ENCODE measurements at places on chromosomes 7 and 10.

GRCh38 chr10:79459243-79459642 lies 13.8 kb upstream of the ZCCHC24 start:
- no peak for DNase-seq

- no peak for DNase-seq
These were observed 167.7 kb upstream of the TNRC18 start for GRCh38 chr7:5591278-5591874.

DNA sequence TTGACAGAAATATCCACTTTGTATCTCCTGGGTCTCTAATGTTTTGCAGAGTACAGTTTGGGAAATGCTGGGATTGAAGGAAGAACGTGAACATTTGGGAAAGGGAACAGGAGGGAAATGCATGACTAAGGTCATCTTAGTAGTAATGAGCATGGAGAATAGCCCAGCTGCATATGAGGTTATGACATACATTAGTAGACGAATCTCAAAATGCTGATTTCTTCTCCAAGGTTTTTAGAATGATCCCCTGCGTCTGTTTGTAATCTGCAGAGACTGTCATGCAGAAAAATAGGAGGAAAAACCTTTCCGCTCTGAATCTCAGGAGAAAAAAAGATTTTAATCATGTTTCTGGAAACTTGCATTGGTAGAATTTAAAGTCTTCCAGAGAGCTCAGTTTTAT lies 133.6 kb downstream of the PPP1R9A start:
- DNase-seq = no peak

- DNase-seq = no peak
These were observed 951 bp downstream of the ZNF25 start for GRCh38 chr10:37975401-37975991.

- DNase-seq = no peak
These were observed 179.3 kb downstream of the TFEC start for GRCh38 chr7:115851291-115851690.

DNA sequence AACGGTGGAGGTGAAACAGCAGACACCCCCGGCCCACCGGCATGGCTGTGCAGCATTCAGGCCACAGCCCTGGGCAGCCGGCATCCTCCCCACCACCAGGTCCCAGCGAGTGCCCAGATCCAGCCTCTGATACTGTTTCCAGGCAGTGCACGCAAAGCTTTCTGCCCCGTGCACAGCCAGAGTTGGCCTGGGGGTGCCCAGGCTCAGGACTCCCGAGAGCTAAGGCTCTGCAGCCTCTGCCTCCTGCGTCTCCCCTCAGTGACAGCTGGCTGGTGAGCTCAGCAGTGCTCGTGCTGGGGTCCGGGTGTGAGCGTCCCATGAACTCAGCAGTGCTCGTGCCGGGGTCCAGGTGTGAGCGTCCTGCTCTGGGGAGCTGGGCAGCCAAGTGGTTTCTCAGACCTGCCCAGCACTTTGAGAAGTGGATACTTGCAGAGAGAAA lies 65.4 kb downstream of the CFAP46 start:
- no peak for DNase-seq

GRCh38 chr10:101072923-101073322 lies 11.1 kb downstream of the KAZALD1 start:
- DNase-seq = no peak

DNA sequence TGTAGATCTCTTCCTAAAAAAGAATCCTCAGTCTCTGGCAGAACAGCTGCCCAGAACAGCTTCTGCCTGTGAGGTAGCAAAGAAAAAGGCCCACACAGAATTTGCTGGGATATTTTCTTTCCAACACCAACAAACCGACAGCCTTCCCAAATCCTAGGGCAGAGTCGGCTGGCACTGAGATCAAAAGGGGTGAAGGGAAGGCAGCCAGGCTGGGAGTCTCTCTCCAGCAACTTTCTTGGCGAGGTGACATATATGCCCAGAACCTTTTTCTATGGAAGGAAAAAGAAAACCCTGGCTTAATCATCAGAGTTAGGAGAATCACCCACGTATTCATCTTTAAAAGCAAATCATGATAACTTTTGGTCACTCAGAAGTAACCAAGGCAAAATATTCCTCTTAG lies 279.6 kb downstream of the DNAJB6 start:
- DNase-seq = no peak

DNA sequence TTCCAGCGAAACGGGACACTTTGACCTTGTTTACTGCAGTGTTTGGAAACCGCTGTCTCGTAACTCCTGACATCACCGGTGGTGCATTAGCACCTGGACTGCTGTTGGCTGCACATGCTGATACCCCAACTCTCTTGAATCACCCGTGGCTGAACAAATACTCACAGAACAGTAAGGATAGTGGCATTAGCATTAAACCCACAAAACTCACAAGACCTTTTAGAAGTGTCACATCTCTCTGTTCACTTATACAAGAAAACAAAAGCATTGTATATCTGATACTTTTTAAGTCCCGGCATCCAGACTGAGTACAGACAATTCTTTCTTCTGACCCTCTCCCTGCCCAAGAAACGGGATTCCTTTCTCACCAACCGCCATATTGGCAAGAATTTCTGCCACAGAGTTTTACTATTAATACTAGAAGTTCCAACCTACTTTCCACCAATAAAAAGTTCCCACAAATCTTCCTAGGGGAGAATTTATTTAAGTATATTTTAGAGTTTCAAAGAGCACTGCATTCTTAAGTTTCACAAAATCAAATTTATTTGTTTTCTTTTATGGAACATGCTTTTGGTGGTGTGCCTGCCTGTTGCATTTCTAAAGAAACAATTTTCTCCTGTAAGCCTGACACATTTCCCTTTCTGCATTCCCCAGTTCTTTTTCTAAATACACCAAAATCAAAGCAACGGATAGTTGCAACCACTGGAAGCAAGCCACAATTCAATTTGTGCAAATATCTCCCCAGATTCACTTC lies 208.4 kb upstream of the KLF14 start:
- no peak for DNase-seq

GRCh38 chr10:80500572-80501380 lies 36.9 kb upstream of the SH2D4B start:
- no peak for DNase-seq

DNA sequence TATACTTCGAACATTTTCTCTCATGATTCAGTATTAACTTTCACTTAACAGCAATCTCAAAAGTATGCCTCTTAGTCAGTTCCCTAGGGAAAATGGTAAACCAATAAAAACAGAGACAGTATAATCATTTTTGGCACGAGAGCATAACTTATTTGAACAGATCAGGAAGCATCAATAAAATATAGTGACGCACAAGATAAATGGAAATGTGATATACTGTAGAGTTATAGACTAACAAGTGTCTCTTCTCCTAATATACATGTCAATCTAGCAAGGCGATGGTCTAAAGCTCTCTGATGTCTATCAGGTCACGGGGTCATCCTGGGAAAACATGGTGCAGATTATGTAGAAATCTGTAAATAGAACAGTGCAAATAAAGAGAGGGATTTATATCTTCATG lies 131.6 kb downstream of the HGF start:
- no peak for DNase-seq

- no peak for DNase-seq
These were observed 160.7 kb downstream of the MAD1L1 start for GRCh38 chr7:2072042-2072441.

- DNase-seq = no peak
These were observed 140.2 kb upstream of the KLF6 start for GRCh38 chr10:3925184-3925583.

GRCh38 chr7:124379296-124379695 lies 346.4 kb upstream of the TMEM229A start:
- DNase-seq = no peak
